Esophagus squamous epithelium (tissue), 5 donors: ENCODE measurements at places on chromosomes 7 and 10.

- DNase-seq, result no peak
Measured at GRCh38 chr10:131212763-131213325, 98.7 kb downstream of the TCERG1L start.

- no peak for DNase-seq
Measured at GRCh38 chr10:96814264-96814663, 17.8 kb upstream of the LCOR start.

- no peak for DNase-seq
Measured at GRCh38 chr7:157495594-157495993, 158.8 kb downstream of the DNAJB6 start.

DNA sequence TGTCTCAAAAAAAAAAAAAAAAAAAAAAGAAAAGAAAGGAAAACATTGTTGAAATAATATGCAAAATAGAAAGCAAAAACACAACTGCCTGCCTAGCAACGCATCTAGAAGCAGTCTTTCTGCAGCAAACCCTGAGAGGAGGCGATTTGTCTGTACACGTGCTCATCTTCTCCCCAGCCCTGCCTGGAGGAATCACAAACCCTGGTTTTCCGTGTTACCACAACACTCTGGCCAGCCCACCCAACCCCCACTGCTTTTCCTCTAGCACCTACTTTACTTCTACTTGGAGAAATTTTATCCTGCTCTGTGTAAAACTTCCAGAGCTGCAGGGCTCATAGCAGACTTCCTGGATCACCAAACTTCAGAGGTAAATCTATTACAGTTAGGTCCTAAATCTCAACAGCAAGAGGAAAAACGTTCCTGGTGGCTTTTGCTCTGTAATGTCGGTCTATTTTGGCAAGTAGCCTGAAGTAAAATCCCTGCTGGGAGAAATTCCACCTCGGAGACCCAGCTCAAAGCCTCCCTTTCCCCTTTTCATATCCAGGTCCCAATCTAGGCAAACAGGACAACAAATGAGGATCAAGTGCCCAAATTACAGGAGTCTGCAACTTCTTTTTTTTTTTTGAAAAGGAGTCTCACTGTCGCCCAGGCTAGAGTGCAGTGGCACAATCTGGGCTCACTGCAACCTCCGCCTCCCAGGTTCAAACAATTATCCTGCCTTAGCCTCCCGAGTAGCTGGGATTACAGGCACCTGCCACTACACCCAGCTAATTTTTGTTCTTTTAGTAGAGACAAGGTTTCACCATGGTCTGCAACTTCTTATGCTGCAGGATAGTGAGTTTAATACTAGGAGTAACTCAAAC, 91.6 kb downstream of the DNMBP start:
- no peak for DNase-seq

DNA sequence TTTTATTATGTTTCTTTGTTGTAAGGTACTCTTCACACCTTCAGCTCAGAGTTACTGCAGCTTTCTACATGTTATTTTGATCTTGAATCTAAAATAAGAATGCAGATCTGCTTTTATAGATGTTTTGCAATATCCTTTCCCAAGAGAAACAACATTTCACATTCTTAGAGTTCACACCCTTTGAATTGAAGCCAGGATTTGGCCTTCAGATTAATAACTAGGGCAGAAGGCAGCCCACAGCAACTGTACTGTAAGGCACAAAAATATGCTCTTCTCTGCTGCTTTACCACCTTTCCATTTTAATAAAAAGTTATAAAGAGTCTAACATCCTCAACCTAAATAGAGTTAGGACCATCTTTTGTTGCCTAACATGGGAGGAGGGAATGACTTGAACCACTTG, 224.7 kb downstream of the LHFPL3 start:
- DNase-seq, result no peak

- DNase-seq, result no peak
Measured at GRCh38 chr7:100090527-100091410, 2.0 kb downstream of the COPS6 start.

GRCh38 chr7:133436014-133436428, 183.1 kb downstream of the EXOC4 start:
- DNase-seq, result no peak

DNA sequence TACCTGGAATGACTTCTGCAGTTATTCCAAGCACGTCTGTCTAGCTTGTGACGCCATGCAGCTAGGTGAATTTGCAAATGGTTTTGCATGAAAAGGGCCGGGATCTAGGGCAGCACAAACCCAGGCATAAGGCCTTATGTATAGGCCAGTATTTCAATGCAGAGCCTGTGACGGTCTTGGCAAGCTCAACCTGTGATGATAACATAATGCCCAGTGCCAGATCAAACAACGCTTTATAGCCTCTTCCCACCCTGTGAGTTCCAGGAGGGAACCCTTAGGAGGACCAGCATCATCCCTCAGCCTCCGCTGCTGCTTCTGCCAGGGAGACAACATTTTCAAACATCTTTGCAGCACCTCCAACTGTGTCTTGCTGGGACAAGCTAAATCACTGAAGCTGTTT, 390.7 kb downstream of the INHBA start:
- DNase-seq, result no peak

GRCh38 chr7:152366662-152367061, 69.1 kb downstream of the KMT2C start:
- DNase-seq, result no peak

DNA sequence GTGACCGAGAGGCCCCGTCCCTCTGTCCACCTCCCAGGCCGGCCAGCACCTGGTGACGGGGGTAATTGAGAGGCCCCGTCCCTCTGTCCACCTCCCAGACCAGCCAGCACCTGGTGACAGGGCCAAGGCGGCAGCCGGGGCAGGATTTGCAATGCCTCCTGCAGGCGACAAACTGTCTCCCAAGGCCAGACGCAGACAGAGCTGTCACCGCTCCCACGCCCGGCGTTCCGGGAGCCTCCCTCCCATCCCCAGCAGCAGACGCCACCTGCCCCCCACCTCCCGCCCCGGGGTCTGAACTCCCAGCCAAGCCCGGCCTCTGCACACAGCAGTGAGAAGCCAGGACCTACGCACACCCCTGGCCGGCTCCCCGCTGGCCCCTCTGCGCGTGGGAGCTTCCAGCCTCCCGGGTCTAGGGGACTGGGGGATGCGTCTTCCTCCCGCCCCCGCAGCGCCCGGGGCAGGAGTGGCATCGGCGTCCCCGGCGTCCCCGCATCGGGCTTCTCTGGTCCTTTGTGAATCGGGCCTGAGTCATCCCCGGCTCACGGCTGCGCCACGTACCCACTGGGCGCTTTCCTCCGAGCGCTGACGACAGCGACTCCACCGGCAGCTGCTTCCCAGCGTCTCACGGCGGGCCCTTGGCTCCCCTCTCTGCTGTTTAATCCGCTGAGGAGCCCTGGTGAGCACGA, 95.1 kb upstream of the DIP2C start:
- no peak for DNase-seq

DNA sequence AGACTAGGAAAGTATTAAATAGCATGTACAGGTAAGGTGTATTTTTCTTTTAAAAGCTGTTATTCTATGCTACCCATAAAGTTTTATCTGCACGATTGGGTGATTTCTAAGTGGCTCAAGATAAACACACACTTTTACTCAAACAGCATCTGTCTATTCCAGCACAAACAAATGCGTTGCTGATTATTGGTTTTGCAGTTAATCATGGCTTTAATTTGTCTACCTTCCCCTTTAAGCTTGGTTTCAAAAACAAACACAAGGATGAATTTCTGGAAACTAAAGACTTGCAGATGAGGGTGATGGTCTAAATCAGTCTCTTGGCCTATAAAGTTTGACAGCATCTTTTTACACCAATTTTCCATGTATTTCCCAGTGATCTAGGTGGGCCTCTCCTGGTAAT, 94.2 kb downstream of the NRP1 start:
- DNase-seq, result no peak

- no peak for DNase-seq
Measured at GRCh38 chr7:130141161-130141883, 63.9 kb downstream of the TMEM209 start.

- DNase-seq, result no peak
Measured at GRCh38 chr10:96279191-96279641, 7.8 kb upstream of the BLNK start.

DNA sequence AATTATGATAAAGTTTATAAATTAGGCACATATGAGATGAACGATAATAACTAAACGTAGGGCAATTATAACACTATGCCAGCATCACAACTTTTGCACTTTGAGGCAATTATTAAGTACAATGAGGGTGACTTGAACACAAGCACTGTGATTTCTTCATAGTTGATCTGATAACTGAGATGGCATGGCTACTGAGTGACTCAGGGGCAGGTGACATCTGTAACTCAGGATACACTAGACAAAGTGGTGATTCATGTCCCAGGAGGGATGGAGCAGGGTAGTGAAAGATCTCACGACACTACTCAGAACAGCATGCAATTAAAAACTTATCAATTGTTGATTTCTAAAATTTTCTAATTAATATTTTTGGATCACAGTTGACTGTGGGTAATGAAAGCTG, 98.3 kb upstream of the ARHGAP21 start:
- DNase-seq, result no peak

DNA sequence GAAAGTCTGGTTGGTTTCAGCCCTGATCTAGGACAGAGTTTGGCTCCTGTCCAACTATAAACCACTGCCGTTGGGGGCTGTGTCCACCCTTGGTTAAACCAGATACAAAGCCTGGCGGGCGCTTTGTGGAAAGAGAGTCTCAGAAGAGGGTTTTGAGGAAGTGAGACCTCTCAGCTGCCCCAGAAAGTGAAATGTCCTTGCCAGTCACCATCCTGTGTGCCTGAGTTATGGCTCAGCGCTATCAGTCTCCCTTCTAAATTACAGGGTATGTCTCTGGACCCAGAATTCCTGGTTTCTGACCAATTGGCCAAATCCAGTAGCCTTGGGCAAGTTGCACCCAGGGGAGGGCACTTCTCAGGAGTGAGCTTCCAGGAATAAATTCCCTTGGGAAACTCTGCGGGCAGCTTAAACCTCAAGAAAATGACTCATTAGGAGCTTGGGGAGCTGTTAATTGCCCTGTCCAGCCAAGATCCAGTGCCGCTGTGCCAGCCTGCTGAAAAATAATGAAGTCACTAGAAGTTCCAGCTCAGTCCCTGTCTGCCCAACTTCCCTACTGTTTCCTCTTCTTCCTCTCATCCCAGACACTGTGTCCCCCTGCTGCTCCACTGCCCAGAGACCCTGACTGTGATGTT, 66.7 kb upstream of the PDZD8 start:
- no peak for DNase-seq

- no peak for DNase-seq
Measured at GRCh38 chr7:5231811-5232484, 41.9 kb downstream of the WIPI2 start.

DNA sequence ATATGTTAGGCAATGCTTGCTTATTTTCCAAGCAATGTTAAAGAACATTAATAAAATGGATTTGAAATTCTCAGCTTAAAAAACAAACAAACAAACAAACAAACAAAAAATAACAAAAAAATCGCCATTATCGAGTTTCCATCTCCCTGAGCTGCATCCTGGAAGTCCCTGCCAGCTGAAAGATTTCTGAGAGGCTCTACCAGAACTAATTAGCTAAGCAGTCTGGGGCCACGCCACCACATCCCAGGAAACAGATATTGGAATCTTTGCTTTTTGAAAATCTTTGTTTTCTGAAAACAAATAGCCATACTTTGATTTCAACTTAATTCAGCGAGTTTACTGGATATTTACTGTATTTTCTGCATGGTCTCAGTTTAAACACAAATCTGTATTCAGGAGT, 143.6 kb downstream of the LSMEM1 start:
- DNase-seq, result no peak

DNA sequence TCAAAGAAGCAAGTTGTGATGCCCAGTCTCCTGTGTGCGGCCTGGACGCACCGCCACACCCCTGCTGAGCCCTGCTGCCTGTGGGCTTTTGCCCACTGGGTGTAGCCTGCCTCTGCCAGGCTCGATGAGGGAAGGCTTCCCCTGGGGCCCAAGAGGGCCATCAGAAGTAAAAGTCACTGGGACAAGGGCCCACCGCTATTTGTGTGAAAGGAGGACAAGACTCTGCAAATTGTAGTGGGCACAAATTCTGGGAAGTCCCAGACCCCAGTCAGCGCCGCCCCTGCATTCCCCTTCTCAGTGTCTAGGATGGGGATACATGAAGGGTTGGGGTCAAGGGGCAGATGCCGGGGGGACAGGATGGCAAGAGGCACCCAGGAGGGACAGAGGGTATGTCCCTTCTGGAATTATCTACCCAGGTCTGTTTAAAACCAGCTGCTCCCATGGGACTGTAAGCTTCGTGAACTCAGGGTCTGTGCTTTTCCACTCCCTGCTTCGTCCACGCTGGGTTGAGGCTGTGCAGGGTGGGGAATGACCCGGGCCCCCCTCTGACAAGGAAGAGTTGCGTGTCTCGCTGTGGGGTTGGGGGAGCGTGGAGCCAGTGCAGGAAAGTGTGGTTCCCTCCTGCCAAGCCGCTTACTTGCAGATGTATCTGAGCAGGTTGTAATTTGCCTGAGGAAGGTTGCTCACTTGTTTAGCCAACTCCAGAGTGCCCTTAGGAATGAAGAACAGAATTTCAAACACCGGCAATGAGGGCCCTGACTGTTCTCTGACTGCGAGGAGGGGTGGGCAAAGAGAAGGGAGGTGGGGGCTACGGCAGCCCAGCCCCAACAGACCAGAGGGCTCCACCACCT, 147.2 kb downstream of the MAPK8 start:
- no peak for DNase-seq

GRCh38 chr7:55024776-55025175, 6.0 kb downstream of the EGFR start:
- DNase-seq, result no peak

- no peak for DNase-seq
Measured at GRCh38 chr7:154649434-154649833, 353.5 kb downstream of the PAXIP1 start.

- DNase-seq, result no peak
Measured at GRCh38 chr10:87700031-87700796, 40.5 kb downstream of the PAPSS2 start.

DNA sequence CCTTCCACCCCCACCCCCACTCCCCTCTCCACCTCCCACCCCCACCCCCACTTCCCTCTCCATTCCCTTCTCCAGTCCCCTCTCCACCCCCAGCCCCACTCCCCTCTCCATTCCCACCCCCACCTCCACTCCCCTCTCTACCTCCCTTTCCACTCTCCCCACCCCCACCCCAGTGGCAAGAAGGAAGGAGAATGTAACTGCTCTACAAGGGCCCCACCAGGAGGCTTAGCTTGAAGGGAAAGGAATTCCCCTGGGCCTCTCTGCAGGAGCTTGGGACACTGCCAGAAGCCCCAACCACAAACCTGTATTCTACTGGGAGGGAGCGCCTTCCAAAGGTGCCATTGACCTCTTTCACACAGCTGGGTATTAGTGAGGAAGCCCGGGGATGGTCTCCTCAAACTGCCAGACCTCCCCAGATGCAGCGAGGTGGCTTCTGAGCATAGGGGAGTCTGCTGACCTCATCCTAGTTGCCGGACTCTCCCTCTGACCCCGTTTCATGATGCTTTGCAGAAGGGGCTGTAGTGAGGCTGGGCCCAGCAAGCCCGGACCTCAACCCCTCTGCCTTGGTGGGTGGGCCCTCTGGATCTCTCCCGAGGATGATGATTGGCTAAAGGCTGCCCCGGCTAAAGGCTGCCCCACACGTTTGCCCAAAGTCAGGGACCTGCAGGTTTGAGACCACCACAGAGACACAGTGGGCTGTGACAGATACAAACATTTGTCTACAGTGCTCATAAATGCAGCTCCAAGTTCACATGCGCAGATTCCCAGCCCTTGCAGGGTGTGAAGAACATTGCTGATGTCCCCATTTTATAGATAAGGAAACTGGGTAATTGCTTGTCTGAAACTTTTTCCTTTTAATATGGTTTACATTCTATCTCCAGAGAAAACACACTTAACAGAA, 2.9 kb downstream of the DEPP1 start:
- DNase-seq, result no peak
